Mesothelial cell of epicardium (in vitro differentiated cells): ENCODE measurements at places on chromosomes 6 and 20.

GRCh38 chr20:18672834-18673233, 85.0 kb downstream of the DTD1 start:
- DNase-seq, result no peak

- DNase-seq, result no peak
Measured at GRCh38 chr20:53083411-53083810, 111.3 kb downstream of the TSHZ2 start.

DNA sequence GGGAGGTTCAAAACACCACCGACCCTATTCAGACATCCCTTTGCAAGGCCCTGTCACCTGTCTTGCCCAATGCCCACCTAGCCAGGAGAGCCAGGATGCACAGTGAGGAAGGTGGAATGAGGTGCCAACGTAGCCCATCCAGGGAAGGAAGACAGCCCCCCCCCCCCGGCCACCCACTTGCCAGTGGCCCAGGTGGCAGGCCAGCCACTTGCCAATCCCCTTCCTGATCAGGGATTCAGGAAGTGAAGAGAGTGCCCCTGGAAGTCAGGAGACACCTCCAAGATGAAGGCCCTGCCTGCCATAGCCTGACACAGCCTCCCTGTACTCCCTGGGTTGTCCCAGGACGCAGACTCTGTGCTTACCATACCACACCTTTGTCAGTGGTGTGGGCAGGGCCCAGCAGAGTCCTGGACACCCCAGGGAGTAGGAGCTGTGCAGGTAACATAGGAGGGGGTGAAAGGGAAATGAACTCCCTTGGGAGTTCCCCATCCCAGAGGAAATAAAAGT, 54.7 kb downstream of the MRPL14 start:
- no peak for DNase-seq

- DNase-seq, result peak; percentile 14
Measured at GRCh38 chr20:57660922-57661745, 40.9 kb upstream of the ZBP1 start.

DNA sequence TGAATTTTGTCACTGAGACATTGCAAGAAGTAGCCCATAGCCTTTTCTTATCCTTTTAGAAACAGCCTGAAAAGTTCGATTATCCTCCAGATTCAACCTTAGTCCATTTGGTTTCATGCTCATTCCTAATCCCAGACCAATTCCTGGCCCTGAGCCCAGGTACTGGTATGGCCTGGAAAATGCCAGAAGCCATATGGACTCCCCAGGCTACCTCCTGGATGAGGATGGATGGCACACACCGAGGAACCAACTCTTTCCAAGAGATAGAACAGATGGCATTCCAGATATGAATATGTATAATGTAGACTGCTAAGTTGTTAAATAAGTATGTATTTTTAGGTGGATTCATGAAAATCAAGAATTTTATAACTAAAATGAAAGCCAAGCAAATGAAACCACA, 51.6 kb upstream of the SNAP25 start:
- DNase-seq, result no peak

DNA sequence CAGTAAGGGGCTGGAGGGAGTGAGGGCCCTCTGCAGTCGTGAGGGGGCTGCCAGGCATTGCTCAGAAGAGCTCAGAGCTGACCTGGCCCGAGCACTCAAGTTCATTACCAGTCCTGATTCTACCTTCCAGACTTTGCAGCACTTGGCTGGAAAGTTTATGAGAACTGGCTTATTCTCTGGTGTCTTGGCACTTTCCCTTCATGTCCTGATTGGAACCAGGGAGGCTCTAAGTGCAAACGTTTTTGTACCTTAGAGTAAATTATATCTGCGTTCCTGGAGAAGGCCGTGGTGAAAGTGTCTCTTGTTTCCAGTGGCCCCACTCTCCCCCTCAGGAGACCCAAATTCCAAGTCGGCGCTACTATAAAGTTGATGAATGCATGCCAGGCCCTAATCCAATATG, 402.3 kb downstream of the CDC5L start:
- no peak for DNase-seq

DNA sequence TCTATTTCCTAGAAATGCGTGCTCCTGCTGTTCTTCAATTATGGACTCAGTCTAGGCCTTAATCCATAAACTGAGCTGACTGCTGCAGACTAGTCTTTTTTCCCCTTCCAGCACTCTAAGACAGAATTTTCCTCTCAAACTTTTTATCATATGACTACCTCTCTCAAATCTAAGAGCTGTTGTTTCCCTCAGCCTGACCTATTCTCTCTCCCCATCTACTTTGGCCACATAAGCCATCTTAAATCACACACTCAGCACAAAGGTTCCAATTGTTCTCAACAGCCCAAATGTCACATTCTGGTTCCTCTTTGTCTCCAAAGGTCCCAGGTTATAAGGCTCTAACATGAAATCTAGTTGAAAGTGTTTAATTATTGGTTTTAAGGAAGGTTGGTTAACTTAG, 85.2 kb downstream of the PRSS35 start:
- no peak for DNase-seq

- DNase-seq, result no peak
Measured at GRCh38 chr6:167073679-167074274, 49.1 kb upstream of the CCR6 start.

DNA sequence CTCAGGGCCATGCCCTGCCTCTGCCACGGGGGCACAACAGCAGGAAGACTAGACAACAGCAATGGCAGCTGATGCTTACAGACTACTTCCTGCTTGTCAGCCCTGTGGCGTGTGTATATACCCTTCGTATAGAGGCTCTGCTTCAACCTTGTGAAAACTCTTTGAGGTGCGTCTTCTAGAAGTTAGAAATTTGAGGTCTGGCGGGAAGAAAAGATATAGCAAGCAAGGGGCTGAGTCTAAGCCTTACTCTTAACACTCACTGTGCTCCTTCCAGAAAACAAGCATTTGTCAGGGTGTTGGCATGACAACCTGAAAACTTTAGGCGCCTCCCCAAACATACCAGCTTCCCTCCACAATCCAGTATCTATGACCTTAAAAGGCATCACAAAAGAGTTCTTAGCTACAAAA, 33.3 kb downstream of the JPH2 start:
- DNase-seq, result no peak

DNA sequence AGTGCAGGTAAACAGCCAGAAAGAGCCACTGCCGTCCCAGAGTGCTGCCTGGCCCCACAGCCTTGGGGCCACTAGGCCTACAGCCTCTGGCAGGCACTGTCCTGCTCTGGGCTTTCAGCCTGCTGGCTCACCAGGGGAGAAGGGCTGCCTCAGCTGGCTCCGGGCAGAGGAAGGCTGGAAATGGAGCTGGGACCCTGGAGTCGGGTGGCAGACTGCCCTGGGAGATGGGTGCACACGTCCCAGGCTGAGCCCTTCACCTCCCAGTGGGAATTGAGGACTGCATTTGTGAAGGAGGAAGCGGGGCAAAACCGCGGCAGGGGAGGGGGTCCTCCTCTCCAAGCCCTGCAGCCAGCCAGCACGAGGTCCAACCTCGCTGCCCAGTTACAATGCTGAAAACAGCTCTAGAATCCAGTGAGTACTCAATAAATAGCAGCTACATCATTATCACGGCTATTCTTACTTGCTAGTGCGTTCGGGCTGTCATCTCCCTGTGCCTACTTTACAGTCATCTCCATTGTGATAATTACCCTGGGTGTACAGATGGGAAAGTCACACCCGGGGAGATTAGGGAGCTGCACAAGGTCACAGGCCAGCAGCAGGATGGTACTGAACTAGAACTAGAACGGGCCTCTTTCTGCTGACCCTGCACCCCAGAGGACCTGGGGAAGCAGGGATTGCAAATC, 13.1 kb downstream of the ACSS1 start:
- no peak for DNase-seq

DNA sequence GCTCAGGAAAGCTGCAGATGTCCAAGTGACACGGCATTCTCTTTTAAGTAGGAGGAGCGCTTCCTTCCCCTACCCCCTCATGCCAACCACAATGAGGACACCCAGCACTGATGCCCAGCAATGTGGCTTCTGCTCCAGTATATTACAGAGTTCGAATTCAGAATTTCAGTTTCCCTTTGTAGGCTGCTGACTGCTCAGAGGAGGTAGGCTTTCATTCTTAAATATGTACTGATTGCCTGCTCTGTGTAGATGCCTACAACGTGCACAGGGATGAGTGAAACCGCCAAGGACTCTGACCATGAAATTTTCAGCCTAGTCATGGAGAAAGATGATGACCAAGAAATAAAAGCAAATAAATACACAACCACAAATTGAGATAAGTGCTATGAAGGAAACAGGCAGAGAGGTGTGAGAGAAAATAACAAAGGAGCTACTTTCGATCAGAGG, 50.9 kb upstream of the TNFAIP3 start:
- DNase-seq, result no peak

DNA sequence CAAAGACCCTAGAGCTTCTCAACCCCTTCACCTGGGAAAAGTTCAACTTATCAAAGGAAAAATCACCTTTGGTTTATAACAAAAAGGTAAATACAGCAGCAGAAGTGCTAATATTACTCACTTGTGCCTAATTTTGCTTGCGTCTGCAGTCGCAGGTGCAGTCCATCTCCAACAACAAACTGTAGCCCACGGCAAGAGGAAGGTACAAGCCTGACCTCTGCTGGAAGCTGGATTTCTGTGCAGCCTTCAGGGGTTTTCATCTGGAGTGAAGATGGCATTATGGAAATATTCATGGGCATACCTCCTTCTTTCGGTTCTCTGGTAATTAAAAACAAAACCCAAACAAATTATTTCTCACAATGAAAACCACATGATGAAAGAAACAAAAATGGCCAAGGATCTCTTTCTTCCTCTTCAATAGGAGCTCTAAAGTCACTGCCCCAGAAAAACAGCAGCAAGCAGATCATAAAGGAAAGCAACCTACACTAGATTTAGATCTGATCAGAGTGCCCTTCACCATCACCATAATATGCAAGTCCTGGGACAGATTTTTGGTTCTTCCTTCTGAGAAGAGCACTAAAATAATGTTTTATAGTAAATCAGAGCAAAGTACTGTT, 7.8 kb downstream of the UBE3D start:
- DNase-seq, result no peak
